ENCODE measurements at places on chromosomes 6 and 20. TPM values are rescaled to one million over a fixed set of nuclear protein-coding genes. Genes with fewer than 3 reads are reported as not detected.
A peak's percentile ranks its signal among the peaks of the same experiment; 100 is the strongest.

Gene C2
- 10.8 TPM for total RNA-seq

- DNase-seq: no peak
- peaks cover 7% of the 10 kb centered on the region for H3K4me1 ChIP-seq
- H3K4me3 ChIP-seq: peak overlapping the region; percentile 77
- H3K36me3 ChIP-seq: no peaks in the 10 kb centered on the region
Measured at GRCh38 chr6:28105245-28105639, 19.2 kb upstream of the ZSCAN16 start.

GRCh38 chr20:62975251-62975760, 22.8 kb downstream of the SLC17A9 start:
- peaks cover 100% of the 10 kb centered on the region for H3K27me3 ChIP-seq
- no peak overlapping the region for H3K27ac ChIP-seq

Gene SNAI1
- total RNA-seq: 2.6 TPM

Gene CSNK2B
- 160 TPM for total RNA-seq

DNA sequence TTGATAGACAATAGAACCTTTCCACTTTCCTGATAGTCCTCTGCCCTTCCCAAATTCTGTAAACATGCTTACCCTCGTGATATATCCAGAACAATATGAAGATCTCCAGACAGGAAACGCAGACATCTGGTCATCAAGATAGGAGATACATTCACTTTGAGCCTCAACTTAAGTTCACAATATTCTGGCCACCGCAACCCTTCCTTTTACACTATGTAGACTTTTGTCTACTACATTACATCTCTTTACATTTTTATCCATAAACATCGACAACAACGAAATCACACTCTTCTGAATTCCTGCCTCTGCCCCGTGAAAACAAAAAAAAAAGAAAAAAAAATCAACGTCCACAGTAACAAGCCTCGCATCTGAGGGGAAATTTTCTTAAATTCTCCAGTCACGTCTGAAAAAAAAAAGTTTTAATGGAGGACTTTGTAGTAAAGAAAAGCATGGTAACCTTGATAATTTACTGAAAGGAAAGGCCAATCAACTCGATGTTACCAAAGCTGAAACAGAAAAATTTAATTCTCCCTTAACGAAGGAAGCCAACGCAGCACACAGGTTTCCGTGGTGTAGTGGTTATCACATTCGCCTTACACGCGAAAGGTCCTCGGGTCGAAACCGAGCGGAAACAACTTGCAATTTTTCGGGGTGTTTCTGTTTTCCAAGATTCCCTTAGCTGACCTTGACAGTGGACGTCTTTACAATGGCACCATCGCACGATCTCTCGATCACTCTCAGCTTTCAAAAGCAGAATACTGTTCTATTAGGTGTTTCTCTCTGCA, 21.8 kb downstream of the POM121L2 start:
- no peak overlapping the region for H3K4me3 ChIP-seq
- no peaks in the 10 kb centered on the region for H3K27me3 ChIP-seq
- no peaks in the 10 kb centered on the region for H3K36me3 ChIP-seq
- DNase-seq: no peak
- no peak overlapping the region for H3K27ac ChIP-seq

- DNase-seq: no peak
- no peak overlapping the region for H3K27ac ChIP-seq
- H3K4me1 ChIP-seq: no peaks in the 10 kb centered on the region
- no peaks in the 10 kb centered on the region for H3K36me3 ChIP-seq
Measured at GRCh38 chr6:154123155-154123956, 84.3 kb downstream of the OPRM1 start.

- no peaks in the 10 kb centered on the region for H3K27me3 ChIP-seq
- H3K36me3 ChIP-seq: no peaks in the 10 kb centered on the region
- DNase-seq: no peak
- H3K4me1 ChIP-seq: no peaks in the 10 kb centered on the region
- H3K4me3 ChIP-seq: no peak overlapping the region
Measured at GRCh38 chr6:136235233-136235564, 14.9 kb downstream of the MTFR2 start.

Gene TP53TG5
- total RNA-seq: not detected

DNA sequence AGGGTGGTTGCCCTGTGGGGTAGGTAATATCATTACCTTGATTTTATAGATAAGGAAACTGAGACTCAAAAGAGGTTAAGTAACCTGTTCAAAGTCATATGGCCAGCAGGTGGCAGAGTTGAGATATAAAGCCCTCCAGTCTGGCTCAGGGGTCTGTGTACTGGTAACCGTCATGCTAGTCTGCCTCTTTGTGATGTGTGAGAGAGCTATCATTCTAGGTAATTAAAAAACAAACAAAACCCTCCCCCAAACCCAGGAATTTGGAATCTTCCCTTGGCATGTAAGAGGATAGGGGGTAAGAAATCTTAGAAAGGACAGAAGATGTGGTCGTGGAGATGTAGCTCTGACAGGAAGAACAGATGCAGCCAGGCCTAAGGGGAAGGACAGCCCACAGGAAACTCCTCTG, 206.0 kb downstream of the CDC5L start:
- no peaks in the 10 kb centered on the region for H3K4me1 ChIP-seq
- DNase-seq: no peak
- H3K27ac ChIP-seq: no peak overlapping the region
- no peak overlapping the region for H3K4me3 ChIP-seq
- H3K27me3 ChIP-seq: no peaks in the 10 kb centered on the region

- peak; percentile 93 for DNase-seq
- H3K4me1 ChIP-seq: peaks cover 38% of the 10 kb centered on the region
- peaks cover 7% of the 10 kb centered on the region for H3K36me3 ChIP-seq
- no peaks in the 10 kb centered on the region for H3K27me3 ChIP-seq
- peak overlapping the region; percentile 62 for H3K4me3 ChIP-seq
- H3K27ac ChIP-seq: peak overlapping the region; percentile 36
Measured at GRCh38 chr20:3777716-3778629, 3.3 kb downstream of the SPEF1 start.

Gene FOXA2
- not detected for total RNA-seq

DNA sequence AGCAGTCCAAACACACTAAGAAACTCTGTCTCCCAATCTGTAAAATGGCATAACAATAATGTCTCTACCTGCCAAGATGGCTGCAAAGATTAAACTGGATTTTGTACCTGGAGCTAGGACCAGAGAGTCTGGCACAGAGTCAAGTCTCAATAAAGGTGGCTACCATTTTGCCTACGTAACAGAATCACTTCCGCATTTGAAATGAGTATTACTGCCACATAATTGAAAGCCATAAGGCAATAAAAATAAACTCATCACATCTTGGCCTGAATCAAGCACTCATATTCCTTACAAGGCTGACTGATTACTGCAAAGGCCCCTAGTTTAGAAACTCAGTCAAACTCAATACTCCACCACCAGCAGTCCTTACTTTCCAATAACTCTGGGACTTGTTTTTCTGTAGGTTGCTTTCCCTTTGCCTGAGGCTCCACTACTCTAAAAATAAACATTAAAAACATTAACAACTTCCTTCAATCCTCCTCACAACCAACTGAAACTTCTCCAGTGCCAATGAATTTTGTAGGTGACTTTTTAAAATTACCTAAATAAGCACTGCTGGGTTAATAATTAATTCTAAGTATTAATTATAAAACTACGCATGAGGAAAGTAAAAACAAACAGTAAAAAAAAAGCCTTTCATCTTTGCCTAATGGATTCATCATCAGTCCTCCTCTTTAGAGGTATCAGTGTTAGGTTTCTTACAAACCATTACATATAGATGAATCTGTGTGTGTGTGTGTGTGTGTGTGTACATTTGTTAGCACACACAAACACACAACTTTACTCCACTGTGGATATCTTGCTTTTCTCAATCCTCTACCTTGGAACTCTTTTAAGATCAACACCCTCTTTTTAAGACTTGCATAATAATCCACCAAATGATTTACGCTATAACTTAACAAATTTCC, 3.7 kb downstream of the KIF16B start:
- H3K4me1 ChIP-seq: peaks cover 5% of the 10 kb centered on the region
- no peak overlapping the region for H3K27ac ChIP-seq
- H3K36me3 ChIP-seq: no peaks in the 10 kb centered on the region
- DNase-seq: no peak
- H3K27me3 ChIP-seq: no peaks in the 10 kb centered on the region
- H3K4me3 ChIP-seq: no peak overlapping the region

Gene FKBP1C
- total RNA-seq: 0.32 TPM

GRCh38 chr20:43894491-43894890, 20.2 kb upstream of the TOX2 start:
- H3K27ac ChIP-seq: no peak overlapping the region
- H3K36me3 ChIP-seq: no peaks in the 10 kb centered on the region
- DNase-seq: no peak
- H3K4me3 ChIP-seq: no peak overlapping the region

DNA sequence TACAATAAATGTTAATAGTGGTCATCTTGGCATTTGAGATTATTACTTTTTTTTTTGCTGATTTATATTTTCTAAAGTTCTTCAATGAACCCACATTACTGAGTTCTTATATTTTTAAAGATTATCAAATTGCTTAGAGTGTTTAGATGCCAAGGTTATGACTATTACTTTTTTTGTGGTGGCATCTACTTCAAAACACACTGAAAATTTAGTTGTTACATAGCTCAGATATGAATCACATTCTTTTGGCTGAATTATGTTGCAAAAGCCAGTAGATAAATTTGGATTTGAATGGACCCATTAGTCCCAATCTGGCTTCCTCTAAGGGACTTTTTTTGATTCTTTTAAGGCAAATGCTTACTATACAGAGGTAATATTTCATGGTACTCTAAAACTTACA, 8.9 kb downstream of the UTRN start:
- H3K36me3 ChIP-seq: no peaks in the 10 kb centered on the region
- H3K27ac ChIP-seq: no peak overlapping the region
- peaks cover 44% of the 10 kb centered on the region for H3K4me1 ChIP-seq
- DNase-seq: no peak
- H3K4me3 ChIP-seq: no peak overlapping the region

Gene MAD2L1BP
- total RNA-seq: 17.9 TPM

- H3K27me3 ChIP-seq: no peaks in the 10 kb centered on the region
- no peak for DNase-seq
- peaks cover 29% of the 10 kb centered on the region for H3K4me1 ChIP-seq
- no peaks in the 10 kb centered on the region for H3K36me3 ChIP-seq
- H3K4me3 ChIP-seq: no peak overlapping the region
Measured at GRCh38 chr20:60787276-60787675, 464.8 kb upstream of the CDH4 start.

- peaks cover 56% of the 10 kb centered on the region for H3K4me1 ChIP-seq
- no peaks in the 10 kb centered on the region for H3K27me3 ChIP-seq
- no peak for DNase-seq
- H3K27ac ChIP-seq: no peak overlapping the region
- no peak overlapping the region for H3K4me3 ChIP-seq
- no peaks in the 10 kb centered on the region for H3K36me3 ChIP-seq
Measured at GRCh38 chr20:10507052-10507451, 71.9 kb downstream of the SLX4IP start.

Gene HDGFL1
- not detected for total RNA-seq

Gene ABHD16B
- not detected for total RNA-seq

GRCh38 chr6:124294574-124295200, 491.0 kb downstream of the NKAIN2 start:
- H3K27ac ChIP-seq: no peak overlapping the region
- no peaks in the 10 kb centered on the region for H3K36me3 ChIP-seq
- H3K4me1 ChIP-seq: no peaks in the 10 kb centered on the region
- DNase-seq: no peak
- H3K27me3 ChIP-seq: no peaks in the 10 kb centered on the region
- no peak overlapping the region for H3K4me3 ChIP-seq

DNA sequence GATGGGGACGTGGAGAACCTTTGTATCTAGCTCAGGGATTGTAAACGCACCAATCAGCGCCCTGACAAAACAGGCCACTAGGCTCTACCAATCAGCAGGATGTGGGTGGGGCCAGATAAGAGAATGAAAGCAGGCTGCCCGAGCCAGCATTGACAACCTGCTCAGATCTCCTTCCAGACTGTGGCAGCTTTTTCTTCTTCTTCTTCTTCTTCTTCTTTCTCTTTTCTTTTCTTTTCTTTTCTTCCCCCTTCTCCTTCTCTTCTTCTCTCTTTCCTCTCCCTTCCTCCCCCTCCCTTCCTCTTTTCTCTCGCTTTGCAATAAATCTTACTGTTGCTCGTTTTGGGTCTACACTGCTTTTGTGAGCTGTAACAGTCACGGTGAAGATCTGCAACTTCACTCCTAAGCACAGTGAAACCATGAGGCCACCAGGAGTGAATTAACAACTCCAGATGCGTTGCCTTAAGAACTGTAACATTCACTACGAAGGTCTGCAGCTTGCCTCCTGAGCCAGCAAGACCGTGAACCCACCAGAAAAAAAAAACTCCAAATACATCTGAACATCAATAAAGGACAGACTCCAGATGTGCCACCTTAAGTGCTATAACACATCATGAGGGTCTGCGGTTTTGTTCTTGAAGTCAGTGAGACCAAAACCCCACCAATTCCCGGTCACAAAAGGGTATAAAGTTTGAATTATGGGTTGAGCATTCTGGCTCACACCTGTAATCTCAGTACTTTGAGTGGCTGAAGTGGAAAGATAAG, 19.6 kb upstream of the SERPINB1 start:
- peaks cover 15% of the 10 kb centered on the region for H3K4me1 ChIP-seq
- H3K36me3 ChIP-seq: no peaks in the 10 kb centered on the region
- no peak overlapping the region for H3K27ac ChIP-seq
- peak; percentile 77 for DNase-seq
- no peak overlapping the region for H3K4me3 ChIP-seq

GRCh38 chr20:32870985-32871384, 12.3 kb downstream of the EFCAB8 start:
- no peaks in the 10 kb centered on the region for H3K4me1 ChIP-seq
- no peak overlapping the region for H3K27ac ChIP-seq
- no peaks in the 10 kb centered on the region for H3K36me3 ChIP-seq
- no peak for DNase-seq
- no peak overlapping the region for H3K4me3 ChIP-seq
- no peaks in the 10 kb centered on the region for H3K27me3 ChIP-seq

Gene AK9
- 10.8 TPM for total RNA-seq

Gene TBXT
- not detected for total RNA-seq

Gene PLCB1
- 115 TPM for total RNA-seq

DNA sequence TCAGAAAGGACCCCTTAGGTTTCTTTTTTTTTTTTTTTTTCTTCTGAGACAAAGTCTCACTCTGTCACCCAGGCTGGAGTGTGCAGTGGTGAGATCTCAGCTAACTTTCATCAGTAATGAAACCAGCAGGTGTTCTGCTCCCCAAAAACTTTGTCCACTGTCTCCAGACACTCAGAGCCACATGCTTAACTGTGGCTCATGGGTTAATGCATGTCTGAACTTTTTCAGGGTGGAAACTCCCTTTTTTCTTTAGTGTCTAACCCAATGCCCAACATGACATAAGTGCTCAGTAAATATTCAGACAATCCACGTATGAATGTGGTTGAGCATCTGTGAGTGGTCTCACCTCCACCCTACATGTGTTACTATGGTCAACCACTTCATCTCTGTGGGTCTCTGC, 45.4 kb downstream of the MYB start:
- no peak overlapping the region for H3K4me3 ChIP-seq
- no peak overlapping the region for H3K27ac ChIP-seq
- no peaks in the 10 kb centered on the region for H3K36me3 ChIP-seq
- H3K27me3 ChIP-seq: no peaks in the 10 kb centered on the region
- H3K4me1 ChIP-seq: no peaks in the 10 kb centered on the region

Gene SLC17A3
- not detected for total RNA-seq
